ENCODE measurements at places on chromosomes 4 and X.

GRCh38 chr4:41535911-41536371 lies 2.0 kb upstream of the LIMCH1 start:
- DNase-seq, result no peak

- no peak for DNase-seq
Observed at GRCh38 chr4:173057442-173057841, 111.2 kb upstream of the GALNT7 start.

GRCh38 chr4:131339137-131339536 lies 1810.0 kb upstream of the PCDH10 start:
- no peak for DNase-seq

DNA sequence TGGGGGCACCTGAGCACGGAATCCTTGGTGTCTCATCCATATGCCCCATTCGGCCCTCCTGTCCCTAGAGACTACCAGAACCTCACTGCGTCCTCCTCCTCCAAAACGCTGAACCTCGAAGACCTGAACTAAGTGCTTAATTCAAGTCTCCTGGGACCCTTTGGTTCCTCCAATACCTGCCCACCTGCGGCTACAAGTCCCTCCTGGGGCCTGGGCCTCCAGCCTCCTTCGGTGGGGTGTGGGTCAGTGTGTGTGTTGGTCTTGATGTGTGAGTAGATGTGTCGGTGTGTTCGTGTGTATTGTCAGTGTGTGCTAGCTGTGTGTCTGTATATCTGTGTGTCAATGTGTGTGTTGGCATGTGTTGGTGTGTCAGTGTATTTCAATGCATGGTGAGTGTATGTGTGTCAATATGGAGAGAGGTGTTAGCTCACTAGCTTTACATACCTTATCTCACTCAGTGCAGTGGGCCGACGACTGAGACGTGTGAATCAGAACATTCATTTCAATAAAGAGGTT lies 2.6 kb upstream of the SEPTIN6 start:
- DNase-seq, result no peak

DNA sequence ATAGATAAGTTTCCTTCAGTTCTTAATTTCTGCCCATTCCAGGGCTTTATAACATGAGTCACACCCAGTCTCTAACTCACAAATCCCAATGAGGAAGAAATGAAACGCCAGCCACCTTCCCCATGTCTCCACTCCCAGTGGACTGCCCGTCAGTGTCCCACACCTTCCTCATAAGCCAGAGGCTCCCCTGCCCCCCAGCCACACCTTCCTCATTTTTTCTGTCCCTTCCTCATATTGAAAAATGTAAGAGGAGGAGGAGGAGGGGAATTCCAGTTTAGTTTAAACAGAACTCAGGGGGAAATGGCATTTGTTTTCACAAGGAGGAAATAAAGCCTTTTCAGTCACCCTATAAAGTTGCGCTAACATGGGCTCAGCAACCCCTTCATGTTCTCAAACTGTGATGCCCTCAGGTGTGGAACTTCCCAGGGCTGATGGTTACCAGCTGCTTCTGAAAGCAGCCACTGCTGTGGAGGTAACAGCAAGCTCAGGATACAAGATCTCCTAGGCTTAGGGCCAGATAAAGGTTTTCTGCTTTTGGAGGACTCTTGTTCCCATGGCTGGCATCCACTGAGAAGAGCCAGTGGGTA lies 97.8 kb downstream of the PARM1 start:
- peak; percentile 25 for DNase-seq

Data from CD4-positive, alpha-beta T cell treated with Interleukin-15 for 1 hour (primary cell).